SW 1271 (cell line): ENCODE measurements at places on chromosomes 3 and 15.

DNA sequence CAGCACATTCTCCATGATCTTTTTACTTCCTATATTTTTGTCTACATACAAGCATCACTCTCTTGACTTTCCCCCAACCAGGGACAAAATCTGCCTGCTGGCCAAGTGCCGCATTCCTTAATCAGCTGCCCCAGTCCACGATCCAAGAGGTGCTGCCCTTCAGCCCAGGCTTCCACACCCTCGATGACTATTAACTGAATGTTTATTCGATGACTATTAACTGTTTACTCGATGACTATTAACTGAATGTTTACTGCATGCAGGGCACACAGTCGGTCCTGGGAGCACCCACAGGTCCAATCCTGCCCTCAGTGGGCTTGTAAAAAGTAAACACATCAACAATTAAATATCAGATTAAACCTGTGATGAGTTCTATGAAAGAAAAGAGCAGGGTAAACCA lies 256.9 kb downstream of the ARRDC4 start:
- DNase-seq = no peak

GRCh38 chr3:87997966-87998365 lies 60.8 kb downstream of the CGGBP1 start:
- DNase-seq = no peak

DNA sequence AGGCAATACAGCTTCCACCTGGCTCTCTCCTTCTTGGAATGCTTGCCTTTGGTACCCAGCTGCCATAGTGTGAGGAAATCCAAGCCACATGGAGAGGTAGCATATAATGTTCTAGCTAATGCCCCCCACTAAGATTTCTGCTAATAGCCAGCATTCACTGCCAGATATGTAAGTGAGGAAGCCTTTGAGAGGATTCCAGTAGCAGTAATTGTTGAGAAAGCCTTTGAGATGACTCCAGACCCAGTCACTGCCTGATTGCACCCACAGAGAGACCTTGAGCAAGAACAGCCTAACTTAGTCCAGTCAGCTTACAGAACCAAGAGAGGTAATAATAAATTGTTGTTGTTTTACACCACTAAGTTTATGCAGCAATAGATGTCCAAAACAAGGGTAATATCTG lies 63.1 kb downstream of the STRIT1 start:
- DNase-seq = no peak

GRCh38 chr3:31004025-31004678 lies 109.7 kb upstream of the GADL1 start:
- peak; percentile 79 for DNase-seq

DNA sequence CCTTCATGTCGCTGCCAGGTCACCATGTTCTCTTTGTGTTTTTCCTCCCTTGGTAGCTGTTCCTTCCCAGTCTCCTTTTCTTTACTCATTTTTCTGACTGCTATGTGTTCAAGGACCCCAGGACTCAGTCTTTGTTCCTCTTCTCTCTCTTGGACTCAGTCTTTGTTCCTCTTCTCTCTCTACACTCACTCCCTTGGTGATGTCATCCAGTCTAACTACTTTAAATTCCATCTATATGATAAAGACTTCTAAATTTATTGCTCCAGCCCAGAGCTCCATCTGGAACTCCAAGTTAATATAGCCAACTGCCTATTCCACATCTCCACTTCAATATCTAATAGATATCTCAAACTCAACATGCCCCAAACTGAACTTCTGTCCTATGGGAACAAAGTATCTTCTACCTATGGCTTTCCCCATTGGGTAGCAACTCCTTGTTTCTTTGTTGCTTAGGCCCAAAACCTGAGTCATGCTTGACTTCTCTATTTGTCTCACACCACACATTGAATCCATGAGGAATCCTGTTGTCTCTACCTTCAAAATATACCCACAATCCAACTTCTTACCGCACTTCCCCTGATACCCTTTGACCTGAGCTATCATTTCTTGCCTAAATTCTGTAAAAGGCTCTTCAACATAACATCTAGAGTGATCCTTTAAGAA lies 4.9 kb upstream of the DYNC1LI1 start:
- DNase-seq = no peak

- DNase-seq = no peak
Observed at GRCh38 chr3:104510131-104510849, 856.4 kb upstream of the ALCAM start.

- DNase-seq = no peak
Observed at GRCh38 chr3:111531446-111531845, 10.6 kb upstream of the CD96 start.

- peak; percentile 29 for DNase-seq
Observed at GRCh38 chr3:47016934-47017435, 37.5 kb downstream of the NBEAL2 start.

GRCh38 chr3:123791898-123792297 lies 92.2 kb downstream of the MYLK start:
- no peak for DNase-seq

GRCh38 chr3:159796744-159797143 lies 191.9 kb upstream of the IL12A start:
- peak; percentile 41 for DNase-seq

DNA sequence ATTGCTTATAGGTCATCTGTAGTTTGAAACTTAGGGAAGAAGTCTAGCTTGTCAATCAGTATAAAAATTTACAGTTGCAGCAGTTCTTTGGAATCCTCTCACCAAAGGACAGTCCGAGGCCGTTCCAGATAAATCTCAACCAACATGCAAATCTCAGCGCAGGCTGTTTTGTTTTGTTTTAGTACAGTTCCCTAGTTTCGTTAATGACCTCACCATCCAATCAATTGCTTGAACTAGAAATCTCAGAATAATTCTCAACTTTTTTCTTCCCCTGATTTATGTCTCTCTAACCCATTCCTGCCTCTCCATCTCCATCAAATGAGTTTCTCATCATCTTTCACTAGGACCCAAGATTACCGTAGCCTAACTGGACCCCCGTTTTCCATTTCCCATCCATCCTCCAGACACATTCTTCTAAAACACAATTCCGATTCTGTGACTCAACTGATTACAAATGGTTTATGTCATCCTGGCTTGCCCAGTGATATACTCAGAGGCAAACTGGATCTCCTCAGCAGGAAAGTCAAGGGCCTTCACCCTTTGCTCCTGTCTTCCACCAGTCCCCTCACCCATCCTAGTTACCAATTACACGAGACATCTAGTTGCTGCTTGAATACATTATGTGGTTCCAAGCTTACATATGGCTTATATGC lies 1.3 kb downstream of the SMCO1 start:
- DNase-seq = no peak

DNA sequence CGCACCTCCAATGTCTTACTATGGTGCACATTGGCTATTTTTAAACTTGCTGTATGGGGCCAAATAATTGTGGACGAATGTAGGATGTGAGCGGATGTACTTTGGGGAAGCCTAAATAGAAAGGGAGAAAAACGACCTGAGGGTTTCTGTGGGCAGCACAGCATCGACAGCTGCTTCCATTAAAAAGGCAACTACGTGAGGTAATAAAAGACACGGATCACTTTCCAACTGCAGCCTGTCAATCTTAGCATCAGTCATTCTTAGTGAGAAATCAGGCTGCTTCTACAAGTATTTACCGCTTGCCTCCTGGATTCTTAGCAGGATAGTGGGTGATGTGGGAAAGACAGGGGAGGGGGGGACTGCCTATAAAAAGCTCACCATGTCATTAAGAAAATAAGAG lies 186.7 kb upstream of the SLC2A2 start:
- DNase-seq = no peak

DNA sequence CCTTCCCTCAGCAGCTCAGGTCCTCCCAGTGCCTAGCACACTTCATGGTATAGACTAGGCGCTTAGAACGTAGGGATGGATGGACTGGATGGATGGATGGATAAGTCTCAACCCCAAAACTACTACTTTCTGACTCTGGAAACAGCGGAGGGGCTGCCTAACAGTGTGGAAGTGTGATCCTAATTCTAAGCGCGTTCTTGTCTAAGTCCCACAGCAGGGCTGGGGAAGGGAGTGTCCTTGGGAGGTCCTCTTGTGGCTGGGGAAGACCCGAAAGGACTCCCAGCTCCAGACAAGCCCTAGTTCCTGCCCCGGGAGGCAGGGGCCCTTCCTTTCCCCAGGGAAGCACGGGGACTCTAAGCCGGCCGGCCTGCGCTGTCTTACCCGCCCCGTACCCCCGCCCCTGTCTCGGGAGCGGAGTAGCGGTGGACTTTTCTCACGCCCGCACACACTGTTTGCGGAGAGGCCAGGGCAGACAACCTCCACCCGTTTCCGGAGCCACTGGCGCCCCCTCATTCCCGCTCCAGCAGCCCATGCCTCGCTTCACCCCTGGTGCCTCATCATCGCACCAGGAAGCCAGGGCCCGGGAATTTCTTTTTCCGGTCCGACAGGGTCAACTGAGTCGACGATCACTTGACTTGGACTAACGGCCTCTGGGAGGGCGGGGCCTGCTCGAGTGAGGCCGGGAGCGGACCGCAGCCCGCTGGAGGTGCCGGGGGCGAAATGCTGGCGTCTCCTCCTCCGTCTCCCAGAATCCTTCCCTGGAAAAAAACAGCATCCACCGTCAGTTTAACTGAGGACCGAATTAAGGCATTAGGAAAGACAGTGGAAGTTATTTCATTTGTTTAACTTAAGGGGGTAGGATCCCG lies 133.3 kb downstream of the TBC1D2B start:
- DNase-seq = peak; percentile 26

DNA sequence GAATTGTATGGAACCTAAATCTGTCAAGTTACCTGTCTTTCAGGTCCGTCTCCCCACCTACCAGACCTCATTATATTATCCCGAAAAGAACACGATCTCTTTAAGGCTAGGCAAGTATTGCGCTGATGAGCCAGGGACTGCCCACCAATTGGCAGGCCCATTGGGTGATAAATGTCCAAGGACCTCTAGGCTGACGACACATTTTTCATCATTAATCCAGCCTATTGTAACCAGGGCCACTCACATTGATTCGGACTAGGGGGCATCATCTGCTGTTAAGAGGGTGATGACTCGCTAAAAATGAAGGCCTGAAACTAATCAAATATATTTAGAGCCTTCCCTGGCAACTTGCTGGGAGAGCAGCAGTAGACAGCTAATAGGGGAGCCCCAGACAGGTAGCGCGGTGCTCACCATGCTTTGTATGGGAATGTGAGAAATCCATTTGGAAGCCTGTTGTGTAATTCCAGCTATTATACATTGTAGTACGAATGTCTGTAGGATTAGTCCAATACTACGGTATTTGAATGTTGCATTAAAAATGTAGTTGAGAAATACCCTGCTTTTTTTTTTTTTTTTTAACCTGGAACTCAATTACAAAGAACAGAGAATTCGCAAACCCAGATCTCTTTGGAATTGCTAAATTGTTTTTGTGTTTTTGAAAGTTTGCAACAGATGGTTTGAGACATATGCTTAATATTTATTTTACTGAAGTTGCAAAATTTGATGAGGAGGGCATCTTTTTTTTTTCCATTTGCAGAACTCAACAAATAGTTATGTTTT lies 156.1 kb downstream of the ROBO2 start:
- no peak for DNase-seq

- DNase-seq = no peak
Observed at GRCh38 chr15:56058986-56059385, 65.6 kb upstream of the NEDD4 start.

DNA sequence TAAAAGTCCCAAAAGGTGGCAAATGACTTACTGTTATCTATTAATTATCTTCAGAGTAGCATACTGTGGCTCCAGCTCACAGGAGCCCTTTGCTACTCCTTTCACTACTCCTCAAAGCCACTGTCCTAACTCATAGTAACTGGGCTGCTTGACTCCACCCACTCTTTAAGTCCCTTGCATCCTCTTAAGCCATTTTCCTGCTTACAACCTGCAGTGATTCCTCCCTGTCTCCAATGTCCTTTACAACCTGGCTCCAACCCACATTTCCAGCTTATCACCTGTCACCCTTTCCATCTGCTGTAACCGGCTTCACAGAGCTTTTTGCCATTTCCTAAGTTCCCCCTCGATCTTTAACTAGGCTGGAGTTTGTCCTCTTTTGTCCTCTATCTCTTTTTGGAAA lies 388.1 kb downstream of the FGF12 start:
- DNase-seq = no peak

DNA sequence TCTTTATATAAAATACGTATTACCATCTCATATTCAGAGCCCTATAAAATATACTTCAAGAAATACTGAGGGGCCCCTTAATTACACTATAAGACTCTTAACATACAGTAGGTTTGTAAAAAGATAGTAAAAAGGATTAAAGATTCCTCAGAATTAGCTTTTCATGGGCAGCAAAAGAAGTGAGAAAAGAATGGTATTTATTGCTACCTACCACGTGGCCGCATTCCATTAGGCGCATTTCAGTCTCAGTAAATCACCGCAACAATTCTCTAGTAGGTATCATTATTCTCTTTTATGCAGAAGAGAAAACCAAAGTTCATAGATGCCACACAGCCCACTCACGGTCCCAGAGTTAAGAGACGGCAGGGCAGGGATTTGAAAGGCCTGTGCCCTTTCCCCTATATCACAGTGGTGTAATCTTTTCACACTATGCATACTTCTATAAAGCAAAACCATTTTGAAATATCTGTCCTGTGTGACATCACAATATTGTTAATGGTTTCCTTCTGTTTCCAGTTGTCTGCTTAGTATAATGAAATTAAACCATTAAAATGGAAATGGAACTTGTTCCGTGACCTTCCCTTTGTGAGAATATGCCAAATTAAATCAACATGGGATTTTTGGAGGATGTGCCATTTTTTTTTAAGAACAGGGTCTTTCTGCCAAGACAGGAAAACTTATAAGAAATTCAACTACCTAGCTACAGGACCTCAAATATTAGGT lies 1072.2 kb downstream of the FHIT start:
- DNase-seq = no peak

GRCh38 chr3:177377166-177377565 lies 179.9 kb upstream of the TBL1XR1 start:
- no peak for DNase-seq

- no peak for DNase-seq
Observed at GRCh38 chr15:67736810-67737209, 88.5 kb upstream of the SKOR1 start.

DNA sequence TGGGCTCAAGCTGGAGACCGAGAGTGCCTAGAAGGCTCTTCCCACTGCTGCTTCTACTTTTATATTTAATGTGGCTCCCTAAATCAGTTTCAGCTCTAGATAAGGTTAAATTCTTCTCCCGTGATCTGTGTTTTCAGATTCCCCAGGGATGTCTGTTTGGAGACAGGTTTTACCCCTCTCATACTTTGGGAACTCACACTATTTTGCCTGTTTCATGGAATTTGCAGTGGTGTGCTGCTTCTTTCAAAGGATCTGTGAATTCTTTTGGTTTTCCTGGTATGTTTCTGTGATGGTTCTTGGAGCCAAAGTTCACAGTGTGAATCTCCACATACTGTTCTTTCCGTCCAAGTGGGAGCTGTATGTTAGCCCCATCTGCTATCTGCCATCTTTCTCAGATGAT lies 238.3 kb upstream of the SLITRK3 start:
- DNase-seq = no peak

GRCh38 chr3:197303452-197303851 lies 5.0 kb upstream of the DLG1 start:
- no peak for DNase-seq

- DNase-seq = no peak
Observed at GRCh38 chr15:93451265-93451664, 362.3 kb upstream of the RGMA start.
